ENCODE measurements at places on chromosomes 5 and 9.
A peak's percentile ranks its signal among the peaks of the same experiment; 100 is the strongest.

DNA sequence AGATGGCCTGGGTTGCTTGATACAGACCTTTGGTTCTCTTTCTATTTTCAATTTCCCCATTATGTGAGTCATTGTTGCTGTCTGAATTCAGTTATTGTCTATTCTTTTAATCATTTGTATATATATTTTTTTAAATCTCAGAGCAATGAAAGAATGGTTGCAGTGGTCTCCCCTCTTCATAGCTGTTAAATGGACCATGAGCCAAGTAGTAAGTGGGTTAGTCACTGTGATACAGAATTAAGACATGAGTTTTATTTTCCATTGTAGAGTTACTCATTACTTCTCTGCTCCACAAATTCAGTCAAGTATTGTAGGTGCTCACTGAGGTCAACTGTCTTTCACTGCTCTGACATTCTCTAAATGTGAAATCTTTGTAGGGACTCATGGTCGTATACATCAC lies 174.6 kb upstream of the GRAMD2B start:
- DNase-seq = no peak

GRCh38 chr9:78470741-78471140 lies 173.8 kb downstream of the PSAT1 start:
- DNase-seq = no peak

DNA sequence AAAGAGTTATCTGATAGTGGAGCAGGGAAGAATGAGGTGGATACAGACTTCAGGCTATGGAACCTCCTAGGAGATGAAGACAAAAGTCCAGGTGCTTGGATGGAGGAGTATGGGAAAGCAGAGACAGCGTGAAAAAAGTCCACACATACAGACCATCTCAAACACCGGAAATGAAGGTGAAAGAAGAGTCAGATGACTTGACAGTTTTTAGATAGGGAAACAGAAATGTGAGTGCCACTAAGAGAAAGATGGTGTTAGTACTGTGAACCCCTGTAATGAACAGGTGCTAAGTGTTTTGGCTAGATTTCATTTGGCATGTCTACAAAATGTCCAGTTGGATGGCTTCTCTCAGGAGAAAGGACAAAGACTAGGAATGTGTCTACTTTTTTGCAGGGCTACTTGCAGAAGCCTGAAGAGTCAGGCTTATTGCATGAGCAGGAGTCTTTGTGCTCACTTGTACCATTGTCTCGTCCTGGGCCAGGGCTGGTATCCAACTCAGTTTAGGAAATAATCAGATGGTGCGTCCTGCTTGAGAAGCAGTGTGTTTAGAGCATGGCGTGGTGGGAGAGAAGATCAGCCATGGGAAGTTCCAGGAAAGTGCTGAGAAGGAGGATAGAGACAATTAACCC lies 90.6 kb upstream of the STARD4 start:
- DNase-seq = no peak

DNA sequence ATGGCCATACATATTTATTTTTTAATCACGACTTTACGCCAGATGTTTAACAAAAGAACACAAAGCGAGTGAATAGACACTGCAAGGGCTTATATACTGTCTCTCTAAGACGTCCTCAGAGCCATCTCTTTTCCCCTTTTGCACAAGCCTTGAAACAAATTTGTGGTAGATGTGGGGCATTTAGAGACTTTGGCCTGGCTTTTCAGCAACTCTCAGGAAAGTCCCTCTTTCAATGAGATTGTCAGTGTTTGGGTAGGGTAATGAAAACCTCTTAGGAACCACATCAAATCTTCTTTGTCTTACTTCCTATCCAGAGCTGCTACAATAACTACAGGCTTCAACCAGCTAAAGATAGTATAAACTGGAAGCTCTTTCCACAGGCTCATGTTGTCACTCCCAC lies 380.0 kb downstream of the ANXA1 start:
- no peak for DNase-seq

GRCh38 chr9:2354856-2355696 lies 266.5 kb upstream of the VLDLR start:
- no peak for DNase-seq

DNA sequence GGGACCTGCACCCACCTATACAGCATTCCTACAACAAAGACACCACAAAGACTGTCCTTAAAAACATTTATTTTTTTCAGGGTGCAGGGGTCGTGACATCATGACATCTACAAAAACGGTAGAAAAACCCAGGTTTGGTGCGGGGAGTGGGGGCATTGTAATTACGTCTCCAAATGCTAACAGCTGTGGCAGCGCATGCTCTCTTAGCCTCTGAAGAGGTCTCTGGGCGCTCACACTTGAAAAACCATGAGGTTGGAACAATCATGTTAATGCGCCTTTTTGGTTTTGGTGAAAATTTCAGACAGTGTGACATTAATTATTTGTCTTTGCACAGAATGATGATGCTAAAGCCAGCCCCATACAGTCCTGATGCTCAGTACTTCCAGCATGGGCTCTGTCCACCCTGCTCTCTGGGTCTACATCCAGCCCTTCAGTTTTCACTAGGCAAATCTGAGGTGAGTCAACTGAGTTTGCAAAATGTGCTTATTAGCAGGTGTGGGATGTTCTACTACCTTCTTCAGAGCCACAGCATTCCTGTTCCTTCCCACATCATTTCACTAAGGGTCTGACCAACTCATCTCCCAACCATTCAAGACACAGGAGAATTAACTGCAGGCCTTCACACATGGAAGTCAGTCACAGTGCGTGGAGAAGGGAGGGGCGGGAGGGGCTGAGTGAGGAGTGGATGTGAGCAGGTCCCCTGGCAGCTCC lies 14.1 kb downstream of the ALDH1B1 start:
- DNase-seq = no peak

GRCh38 chr5:159821461-159821940 lies 94.8 kb upstream of the ADRA1B start:
- no peak for DNase-seq

- DNase-seq = no peak
Observed at GRCh38 chr9:25678846-25679360, 659 bp upstream of the TUSC1 start.

GRCh38 chr9:97771641-97772040 lies 74.5 kb upstream of the XPA start:
- DNase-seq = no peak

DNA sequence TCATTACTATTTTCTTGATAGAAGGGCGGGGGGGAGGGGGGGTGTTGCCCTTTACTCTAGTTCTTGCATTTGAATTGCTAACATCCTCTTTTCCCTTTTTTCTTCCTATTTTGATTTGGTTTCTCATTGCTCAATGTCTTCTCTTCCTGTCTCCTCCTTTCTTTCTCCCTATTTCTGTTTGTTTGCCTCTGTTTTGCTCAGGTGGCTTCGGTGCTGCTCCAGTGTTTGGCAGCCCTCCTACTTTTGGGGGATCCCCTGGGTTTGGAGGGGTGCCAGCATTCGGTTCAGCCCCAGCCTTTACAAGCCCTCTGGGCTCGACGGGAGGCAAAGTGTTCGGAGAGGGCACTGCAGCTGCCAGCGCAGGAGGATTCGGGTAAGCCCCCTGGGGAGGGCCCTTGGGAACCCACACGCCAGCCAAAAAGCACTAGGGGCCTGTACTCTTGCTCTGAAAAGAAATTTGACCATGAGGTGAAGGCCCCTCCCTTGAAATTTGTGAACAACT lies 48.3 kb downstream of the FAM78A start:
- DNase-seq = no peak

DNA sequence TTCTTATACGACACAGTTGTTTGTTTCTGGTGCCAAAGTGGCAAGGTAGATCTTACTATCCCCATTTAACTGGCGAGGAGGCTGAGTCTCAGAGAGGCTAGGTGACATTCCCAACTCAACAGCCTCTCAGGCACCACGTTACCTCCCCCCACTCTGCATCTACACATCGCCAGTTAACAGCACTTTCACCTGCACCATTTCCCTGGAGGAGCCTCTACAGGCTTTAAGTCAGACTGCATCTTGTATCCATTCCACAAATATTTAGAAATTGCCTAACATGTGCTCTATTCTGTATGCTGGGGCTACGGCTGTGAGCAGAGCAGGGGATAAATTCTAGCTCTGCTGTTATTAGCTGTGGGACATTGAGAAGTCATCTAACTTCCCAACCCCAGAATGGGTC lies 168.6 kb downstream of the INSYN2B start:
- DNase-seq = no peak

DNA sequence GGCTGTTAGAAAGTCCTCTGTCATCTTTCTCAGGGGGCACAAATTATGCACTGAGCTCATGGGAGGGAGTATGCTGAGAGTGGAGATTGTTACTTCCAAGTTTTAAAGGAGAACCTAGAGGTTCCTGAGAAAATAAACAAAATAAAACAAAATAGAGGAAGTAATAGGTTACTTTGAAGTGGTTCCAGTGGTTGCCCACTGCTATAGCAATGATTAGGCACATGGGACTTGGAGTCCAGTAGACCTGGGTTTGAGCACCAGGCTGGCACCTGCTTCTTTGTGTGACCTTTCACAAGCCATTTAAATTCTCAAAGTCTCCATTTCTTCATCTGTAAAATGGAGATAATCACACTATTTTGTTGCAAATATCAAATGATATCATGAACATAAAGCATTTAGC lies 13.8 kb upstream of the CDC23 start:
- DNase-seq = no peak

GRCh38 chr5:150009671-150010387 lies 9.3 kb downstream of the HMGXB3 start:
- DNase-seq = no peak

GRCh38 chr9:128123451-128124080 lies 4.0 kb downstream of the PTGES2 start:
- no peak for DNase-seq

GRCh38 chr9:137590123-137590468 lies 216 bp downstream of the ZMYND19 start:
- no peak for DNase-seq

GRCh38 chr5:132010989-132011621 lies 353 bp downstream of the ACSL6 start:
- DNase-seq = no peak

DNA sequence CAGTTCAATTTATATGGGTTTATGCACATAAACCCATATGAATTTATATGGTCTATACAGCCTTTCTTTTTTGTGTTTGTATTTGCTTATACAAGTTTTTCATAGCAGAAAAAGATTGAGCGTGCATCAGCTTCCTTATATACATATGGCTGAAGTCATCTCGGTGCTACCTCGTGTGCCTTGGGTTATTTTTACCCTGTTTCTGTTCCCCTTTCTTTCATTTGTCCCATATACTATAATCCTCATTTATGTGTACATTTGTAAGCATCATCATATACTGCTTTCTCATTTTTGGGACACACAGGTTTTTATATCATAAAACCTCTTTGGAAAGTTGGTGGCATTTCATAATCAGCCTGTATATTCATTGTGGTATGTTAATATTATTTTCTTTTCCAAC lies 107.8 kb upstream of the ADAMTSL1 start:
- no peak for DNase-seq

GRCh38 chr9:79708541-79708940 lies 136.8 kb downstream of the TLE4 start:
- DNase-seq = no peak

GRCh38 chr5:145236983-145237382 lies 598.2 kb downstream of the PRELID2 start:
- no peak for DNase-seq

DNA sequence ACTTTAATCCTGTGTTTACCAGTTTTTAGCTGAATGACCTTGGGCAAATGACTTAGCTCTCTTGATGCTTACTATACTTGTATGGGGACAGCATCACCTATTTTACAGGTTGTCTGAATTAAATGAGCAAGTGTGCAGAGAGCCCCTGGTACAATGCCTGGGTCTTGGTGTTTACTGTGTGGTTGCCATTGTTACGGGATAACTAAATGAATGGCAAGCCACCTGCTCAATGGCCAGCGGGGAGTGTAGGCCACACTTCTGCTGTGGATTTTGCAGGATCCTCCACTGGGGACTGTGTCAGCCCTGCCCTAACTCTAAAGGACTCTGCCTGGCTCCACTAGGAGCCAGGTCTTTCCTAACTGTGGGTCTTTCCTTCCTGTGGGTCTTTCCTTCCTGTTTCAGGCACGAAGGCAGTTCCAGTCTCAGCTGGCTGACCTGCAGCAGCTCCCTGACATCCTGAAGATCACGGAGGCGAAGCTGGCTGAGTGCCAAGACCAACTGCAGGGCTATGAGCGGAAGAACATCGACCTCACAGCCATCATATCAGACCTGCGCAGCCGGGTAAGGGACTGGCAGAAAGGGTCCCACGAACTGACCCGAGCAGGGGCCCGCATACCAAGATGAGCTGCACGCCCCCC lies 10.3 kb upstream of the GLE1 start:
- no peak for DNase-seq

GRCh38 chr9:27019589-27019988 lies 14.1 kb upstream of the LRRC19 start:
- DNase-seq = no peak

DNA sequence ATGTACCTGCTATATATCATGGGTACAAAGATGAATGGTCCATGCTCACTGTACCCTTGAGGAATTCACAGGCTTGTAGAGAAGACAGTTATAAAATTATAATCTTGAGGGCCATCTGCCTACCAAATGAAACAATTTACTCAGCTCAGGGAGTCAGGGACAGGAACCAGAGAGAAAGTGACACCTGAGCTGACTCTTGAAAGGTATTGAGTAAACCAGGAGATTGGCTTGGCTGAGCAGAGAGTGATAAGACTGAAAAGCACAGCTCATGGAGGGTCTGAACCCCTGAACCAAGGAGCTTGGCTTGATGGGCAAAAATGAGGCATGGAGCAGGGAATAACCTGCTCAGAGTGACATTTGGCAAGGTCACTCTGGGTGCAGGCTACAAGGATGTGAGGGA lies 147.3 kb downstream of the FAM114A2 start:
- DNase-seq = no peak

DNA sequence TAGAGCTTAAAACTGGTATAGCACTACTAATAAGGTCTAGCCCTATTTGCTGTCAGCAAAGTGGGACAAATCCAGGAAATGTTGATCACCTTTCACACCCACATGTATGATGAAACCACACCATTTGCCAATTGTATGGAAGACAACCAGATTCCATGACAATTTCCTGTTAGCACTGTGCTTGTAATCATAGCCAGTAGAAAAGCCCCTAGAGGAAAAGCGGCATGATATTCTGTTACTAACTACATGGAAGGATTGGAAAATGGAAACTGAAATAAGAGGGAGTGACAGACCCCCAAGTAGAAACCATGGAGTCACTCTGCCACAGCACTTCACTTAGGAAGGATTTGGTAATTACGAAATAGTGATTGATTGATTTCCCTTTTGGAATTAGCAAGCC lies 923 bp downstream of the SPATA6L start:
- DNase-seq = no peak

- no peak for DNase-seq
Observed at GRCh38 chr9:93340091-93340490, 111.4 kb upstream of the FAM120A start.

DNA sequence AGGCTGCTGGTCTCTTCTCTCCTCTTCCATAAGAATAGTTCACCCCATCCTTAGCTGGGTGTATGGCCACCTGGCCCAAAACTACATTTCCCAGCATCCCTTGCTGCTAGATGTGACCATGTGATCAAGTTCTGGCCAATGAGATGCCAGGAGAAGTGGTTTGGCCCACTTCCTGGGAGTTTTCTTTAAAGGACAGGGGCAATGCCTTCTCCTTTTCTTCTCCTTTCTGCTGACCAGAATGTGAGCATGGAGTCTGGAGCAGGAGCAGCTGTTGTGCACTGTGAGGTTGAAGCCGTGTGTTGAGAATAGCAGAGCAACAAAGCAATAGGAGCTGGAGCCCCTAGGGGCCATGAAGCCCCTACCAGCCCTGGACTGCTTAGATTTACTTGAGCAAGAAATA lies 36.8 kb downstream of the C9orf50 start:
- peak; percentile 23 for DNase-seq

Measured in activated T-helper 1 cell treated with Interleukin-2 at 50 U/mL for 16 hours (primary cell).